ENCODE measurements at places on chromosomes 1 and 21.

GRCh38 chr1:26811057-26811456, 15.4 kb upstream of the ZDHHC18 start:
- no peak for DNase-seq

DNA sequence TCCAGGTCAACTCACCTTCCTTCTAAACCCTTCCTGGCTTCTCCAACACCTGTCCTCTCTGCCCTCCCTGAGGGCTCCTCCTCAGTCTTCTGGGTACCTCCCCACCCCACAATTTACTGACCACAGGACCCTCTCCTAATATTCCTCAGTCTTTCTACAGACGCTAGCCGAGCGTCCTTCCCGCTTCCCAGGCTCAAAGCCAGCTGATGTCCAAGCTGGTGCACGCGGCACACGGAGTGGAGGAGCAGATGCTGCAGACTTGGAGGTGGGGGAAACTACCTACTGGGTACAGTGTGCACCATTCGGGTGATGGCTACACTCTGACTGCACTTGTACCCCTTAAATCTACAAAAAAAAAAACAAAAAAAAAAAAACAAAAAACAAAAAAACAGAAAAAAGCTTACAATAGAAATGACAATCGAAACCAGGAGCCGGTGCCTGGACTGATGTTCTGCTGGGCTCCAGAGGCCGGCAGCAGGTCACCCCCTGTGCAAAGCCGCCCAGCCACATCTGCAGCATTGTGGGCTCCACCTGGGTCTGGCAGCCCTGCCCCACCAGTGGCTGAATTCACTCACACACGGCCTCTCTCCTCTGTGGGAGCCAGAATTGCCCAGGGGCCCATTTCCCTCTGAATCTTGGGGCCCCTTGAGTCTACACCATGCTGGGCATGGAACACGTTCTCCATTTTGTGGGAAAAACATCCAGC, 7.0 kb downstream of the TRIM11 start:
- DNase-seq, result no peak

DNA sequence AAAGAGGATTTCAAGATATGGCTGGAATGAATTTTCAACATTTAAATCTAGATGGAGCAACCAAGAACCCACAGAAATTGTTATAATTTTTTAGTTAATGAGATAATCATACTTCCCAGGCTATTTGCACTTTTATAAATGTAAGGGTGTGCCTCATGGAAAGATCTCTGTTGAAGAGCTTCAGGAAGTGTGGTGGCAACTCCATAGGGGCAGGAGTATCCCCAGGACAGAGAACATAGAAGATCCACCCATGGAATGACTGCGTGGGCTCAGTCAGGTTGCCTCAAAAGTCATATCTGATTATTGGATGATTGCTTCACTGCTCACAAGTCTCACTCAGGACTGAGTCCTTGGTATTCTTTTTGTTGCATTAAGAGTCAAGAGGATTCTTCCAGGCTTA, 167.4 kb upstream of the KIAA0040 start:
- no peak for DNase-seq

GRCh38 chr1:220313576-220313975, 41.3 kb upstream of the RAB3GAP2 start:
- no peak for DNase-seq

- peak; percentile 60 for DNase-seq
Measured at GRCh38 chr1:67685558-67686266, 711 bp downstream of the GADD45A start.

- DNase-seq, result no peak
Measured at GRCh38 chr1:163308811-163309210, 12.9 kb upstream of the NUF2 start.

DNA sequence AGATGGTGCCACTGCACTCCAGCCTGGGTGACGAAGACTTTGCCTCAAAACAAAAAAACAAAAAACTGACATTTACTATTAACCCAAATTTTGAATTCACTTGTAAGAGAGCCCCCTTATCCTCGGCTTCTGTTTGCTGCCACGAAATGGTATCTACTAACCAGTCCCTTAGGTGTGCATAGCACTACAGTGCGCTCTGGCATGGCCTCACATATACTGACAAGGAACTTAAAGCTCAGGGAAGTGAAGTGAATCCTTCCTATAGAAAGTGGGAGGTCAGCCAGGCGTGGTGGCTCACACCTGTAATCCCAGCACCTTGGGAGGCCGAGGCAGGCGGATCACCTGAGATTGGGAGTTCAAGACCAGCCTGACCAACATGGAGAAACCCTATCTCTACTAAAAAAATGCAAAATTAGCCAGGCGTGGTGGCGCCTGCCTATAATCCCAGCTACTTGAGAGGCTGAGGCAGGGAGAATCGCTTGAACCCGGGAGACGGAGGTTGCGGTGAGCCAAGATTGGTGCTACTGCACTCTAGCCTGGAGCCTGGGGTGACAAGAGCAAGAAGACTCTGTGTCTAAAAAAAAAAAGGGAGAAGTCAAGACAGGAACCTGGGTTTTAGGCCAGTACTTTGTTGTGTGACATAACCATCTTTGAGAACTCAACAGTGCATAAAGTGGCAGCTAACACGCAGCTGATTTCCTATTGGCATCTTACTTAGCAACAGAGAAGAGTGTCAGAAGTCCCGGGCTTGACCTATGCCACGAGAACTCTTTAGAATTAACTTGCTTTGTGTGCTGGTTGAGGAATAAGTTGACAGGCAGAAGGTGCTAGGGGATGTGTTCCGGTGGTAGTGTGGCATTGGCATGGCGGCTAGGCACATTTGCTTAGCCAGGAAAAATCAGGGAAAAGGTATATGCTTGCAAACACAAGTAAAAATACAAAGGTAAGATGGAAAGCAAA, 16.8 kb downstream of the ERRFI1 start:
- no peak for DNase-seq

DNA sequence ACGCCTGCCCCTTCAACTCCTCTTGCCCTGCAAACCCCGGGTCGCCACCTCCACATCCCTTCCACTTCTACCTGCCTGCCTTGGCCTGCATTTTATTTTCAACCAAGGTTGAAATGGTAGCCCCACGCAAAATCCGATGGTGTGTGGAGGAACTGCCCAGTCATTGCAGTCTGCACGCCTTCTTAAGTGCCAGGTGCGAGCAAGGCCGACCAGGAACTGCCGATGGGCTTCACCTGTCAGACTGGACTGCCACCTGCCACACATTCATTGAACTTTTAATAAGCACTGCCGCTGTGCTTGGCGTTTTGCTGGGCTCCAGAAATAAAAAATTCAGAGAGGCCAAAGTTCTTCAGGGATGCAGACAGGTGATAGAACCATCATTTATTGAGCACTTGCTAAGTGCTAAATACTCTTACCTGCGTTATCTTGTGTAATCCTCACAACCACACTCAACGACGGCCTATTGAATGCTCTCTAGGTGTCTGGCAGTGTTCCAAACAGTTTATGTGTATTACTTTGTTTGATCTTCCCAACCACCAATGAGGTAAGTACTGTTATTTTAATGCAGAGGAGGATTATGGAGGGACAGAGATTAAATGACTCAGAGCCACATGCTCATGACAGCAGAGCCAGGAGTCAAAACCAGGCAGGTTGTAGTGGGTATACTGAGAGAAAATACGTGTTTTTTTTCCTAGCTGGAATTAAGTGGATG, 36.2 kb downstream of the CACHD1 start:
- peak; percentile 4 for DNase-seq

DNA sequence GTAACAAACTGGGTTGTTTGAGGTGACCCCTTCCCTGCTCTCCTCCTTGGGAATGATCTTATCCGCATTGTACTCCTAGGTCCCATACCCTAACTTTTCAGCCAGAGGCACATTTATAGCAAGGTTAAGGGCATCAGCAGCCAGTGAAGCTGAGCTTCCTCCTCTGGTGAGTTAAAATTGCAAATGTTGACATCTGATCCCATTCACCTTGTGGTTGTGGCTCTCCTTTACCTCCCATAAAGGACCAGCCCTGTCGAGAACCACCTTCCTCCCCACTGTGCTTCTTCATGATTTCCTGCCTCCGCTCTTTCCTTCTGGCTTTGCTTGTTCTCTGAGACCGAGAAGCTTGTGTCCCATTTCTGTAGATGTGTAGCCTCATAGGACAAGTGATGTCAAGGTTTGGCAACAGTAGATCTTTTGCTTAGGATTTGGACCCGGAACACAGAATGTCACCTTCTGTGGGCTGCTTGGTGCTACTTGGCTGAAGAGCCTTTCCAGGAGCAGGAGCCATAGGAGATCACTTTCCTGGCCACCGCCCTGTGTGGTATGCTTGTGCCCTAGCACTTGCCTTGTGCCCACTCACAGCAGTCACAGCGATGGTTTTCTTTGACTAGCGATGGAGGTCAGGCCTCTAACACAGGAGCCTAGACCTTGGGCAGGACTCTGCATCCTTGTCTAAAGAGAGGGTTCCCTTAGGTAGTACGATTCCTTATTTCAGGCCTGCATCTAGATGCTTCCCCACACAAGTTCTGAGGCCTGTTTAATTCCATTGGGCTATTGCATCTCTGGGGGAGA, 18.8 kb downstream of the SZRD1 start:
- no peak for DNase-seq

GRCh38 chr1:17728123-17728712, 26.9 kb upstream of the ACTL8 start:
- no peak for DNase-seq

DNA sequence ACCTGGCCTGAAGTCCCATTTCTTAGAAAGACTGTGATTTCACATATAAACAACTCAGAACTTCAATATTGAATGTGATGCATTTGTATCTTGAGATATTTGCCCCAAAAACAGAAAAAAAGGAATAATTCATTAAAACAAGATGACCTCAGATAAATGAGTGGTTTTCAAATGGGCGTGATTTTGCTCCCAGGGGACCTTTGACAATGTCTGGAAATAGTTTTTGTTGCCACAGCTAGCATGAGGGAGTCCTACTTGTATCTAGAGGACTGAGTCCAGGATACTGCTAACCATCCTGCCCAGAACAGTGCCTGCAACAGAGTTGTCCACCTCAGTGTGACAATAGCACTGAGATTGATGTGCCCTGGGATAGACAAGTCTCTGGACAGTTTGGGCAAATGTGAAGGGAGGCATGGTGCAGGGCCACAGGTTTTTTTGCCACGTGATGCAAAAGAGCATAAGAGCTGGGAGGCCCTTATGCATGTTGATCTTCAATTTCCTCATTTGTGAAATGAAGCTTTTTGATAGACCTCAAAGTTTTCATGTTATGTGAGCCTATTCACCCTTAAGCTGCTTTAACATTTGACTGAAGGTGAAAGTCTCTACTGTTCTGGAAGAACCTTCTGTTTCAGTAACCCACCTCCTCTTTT, 46.2 kb downstream of the MAP3K7CL start:
- no peak for DNase-seq

GRCh38 chr1:175317309-175317708, 124.7 kb upstream of the KIAA0040 start:
- DNase-seq, result no peak

- no peak for DNase-seq
Measured at GRCh38 chr1:31733389-31734219, 29.8 kb upstream of the COL16A1 start.

DNA sequence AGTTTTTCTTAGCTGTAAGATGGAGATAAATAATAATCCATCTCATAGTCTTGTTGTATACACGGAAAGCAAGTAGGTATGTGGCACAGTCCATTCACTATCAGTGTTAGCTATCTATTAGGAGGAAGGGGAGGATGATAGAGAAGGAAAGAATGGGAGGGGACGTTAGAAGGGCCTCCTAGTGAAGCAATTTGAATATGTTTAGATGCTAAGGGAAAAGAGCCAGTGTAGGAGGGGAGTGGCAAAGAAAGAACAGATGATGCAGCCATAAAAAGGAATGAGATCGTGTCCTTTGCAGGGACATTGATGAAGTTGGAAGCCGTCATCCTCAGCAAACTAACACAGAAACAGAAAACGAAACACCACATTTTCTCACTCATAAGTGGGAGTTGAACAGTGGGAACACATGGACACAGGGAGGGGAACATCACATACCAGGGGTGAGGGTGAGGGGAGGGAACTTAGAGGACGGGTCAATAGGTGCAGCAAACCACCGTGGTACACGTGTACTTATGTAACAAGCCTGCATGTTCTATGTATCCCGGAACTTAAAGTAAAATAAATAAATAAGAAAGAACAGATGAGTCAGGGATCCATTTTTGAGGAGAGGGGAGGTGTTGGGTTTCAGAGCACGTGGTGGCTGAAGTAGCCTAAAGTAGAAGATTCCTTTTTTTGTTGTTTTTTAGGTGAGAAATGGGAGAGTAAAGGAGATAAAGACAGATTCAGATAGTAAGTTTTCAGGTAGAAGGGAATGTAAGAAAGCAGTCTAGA, 124.1 kb downstream of the POU2F1 start:
- no peak for DNase-seq

DNA sequence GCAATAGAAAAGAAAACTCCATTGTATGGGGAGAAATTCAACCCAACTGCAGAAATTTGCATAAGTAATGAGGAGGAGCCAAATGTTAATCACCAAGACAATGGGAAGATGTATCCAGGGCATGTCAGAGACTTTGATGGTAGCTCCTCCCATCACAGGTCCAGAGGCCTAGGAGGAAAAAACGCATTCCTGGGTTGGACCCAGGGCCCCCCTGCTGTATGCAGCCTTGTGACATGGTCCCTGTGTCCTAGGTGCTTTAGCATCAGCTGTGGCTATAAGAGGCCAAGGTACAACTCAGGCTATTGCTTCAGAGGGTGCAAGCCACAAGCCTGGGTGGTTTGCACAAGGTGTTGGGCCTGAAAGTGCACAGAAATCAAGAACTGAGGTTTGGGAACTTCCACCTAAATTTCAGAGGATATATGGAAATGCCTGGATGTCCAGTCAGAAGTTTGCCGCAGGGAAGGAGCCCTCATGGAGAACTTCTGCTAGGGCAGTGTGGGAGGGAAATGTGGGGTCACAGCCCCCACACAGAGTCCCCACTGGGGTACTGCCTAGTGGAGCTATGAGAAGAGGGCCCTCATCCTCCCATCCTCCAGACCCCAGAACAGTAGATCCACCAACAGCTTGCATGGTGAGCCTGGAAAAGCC, 162.3 kb downstream of the TGFB2 start:
- DNase-seq, result no peak

- no peak for DNase-seq
Measured at GRCh38 chr1:22711071-22711470, 432 bp downstream of the EPHB2 start.

DNA sequence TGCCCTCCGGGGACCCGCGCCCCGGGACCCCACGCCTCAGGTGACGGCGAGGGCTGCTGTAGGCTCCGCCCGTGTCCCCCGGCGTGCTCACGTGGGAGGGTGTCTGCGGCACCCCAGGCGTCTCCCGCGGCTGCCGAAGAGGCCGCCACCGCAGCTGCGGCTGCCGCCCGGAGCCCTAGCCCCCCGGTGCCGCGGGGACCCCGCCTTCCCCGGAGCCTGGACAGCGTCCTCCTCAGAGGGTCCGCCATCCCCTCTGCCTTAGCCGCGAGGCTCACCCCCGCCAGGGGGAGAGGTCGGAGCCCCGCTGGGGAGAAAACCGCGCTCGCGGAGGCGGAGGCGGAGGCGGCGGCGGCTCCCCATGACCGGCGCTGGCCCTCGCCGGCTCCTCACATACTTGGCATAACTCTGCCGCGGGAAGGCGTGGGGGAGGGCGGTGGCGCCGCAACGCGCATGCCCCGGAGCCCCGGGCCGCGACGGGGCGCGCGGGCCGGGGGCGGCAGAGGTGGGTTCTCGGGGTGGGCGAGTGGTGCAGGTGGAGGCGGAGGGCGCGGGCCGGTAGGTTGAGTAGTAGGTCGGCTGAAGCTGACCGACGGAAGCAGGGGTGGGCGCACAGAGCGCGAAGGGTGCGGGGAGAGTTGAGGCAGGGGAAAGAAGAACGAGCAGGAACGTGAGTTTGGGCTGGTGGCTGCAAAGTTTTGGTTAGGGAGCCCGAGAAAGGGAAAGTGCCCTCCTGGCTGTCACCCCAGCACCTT, 700 bp upstream of the SYDE2 start:
- DNase-seq, result peak; percentile 60

- DNase-seq, result no peak
Measured at GRCh38 chr1:26045722-26046245, at the start of gene SLC30A2. Gene SLC30A2 (minus strand): TSS chr1:26046118. CDS start chr1:26045896, 222 bp downstream.

- DNase-seq, result no peak
Measured at GRCh38 chr21:21029164-21029563, 31.0 kb downstream of the NCAM2 start.

All from stimulated activated CD4-positive, alpha-beta T cell treated with anti-CD3 and anti-CD28 coated beads, Interleukin-12 subunit alpha, Interleukin-12 subunit beta, amount 100 ng/mL, for 4 hours (primary cell).